NCI-H526 (cell line): ENCODE measurements at places on chromosomes 16 and 17.

DNA sequence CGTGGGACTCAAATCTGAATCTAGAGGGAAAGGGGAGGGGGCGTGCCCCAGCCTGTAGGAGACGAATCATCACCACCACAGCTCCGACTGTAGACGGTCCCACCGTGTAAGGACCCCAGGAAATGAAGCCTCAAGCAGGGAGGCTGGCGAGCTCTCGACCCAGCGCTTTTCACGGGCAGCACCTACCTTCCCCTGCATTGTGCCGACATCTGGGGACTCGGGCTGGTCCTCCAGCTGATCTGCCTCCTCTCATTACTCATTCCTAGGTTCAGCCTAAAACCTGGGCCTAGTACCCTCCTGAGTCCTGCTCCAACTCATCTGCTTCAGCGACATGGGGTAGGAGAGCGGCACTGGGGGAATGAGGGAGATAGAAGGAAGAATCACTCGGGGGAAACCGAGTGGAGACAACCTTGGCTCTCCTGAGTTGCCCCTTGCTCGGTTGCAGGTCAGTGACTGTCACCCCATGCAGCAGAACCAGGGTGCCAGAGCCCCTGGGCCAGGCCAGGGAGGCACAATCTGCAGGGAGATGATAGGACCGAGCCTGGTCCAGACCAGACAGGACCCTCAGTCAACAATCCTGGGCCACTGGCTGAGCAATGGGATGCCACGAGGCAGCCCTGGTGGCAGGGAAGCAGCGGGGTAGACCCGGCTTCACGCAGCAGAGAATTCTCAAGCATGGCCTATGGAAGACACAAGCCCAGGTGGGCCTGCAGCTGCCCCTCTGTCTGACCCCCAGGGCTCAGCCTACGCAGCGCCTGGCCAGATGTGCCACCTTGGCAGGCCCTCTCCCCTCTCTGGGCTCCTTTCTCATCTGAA, 833 bp upstream of the BCAR1 start:
- DNase-seq = no peak

DNA sequence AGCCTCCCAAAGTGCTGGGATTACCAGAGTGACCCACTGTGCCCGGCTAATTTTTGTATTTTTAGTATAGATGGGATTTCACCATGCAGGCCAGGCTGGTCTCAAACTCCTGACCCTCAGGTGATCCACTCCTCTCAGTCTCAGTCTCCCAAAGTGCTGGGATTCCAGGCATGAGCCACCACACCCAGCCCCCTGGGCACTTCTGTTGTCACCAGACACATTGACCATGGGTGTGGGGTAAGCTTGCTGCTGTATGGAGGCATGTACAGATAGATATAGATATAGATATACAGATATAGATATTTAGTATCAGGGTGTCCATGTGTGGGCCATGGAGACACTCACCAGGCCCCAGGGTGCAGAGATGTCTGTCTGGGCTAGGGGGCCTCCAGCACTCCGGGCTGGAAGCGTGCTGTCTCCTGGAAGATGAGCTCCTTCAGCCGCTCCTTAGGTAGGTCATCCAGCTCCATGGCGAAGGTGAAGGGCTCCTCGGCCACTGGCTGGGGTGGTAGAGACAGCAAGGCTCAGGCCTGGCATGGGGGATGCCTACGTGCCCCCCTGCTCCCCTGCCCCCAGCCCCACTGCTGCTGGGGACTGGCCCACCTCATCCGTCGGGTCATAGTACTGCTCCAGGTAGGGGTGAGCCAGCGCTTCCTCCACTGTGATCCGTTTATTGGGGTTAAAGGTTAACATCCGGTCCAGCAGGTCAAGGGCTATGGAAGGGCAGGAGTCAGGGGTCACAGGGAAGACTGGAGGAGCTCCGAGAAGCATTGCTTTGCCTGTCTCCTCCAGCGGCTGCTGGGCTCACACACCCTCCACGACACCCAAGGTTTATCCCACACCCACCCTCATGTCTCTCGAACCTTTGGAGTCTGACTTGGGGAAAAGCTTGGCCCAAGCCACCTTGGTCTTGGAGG, 3.2 kb upstream of the GDPD3 start:
- no peak for DNase-seq

- peak; percentile 20 for DNase-seq
These were observed 466 bp downstream of the WDR90 start for GRCh38 chr16:649631-650030.

DNA sequence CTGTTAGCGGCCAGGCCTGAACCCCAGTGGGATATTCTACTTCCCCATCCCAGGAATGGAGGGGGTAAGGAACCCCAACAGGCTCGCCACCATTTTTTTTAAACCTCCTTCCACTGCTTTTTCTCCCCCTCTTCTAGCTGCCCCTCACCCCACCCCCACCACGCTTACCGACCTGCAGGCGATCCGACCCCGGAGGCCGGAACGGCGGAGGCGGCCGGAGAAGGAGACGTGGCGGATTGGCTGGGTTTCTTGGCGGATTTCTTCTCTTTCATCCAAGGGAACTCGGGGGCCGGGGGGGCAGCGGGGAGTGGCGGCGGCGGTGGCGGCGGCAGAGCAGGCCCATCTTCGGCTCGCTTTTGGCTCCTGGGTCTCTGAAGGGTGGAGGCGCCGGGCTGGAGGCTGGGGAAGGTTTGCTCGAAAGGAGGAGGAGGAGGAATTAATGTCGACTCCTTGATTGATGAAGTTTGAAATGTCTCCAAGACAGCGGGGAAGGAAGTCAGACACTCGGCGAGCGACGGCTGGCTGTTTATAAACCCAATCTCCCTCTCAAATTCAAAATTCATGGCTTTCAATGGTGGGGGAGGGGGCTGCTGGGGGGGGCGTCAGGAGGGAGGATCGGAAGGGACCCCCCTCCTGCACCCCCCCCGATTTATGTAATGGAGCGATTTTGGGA, 424 bp downstream of the HOXB2 start:
- DNase-seq = no peak
